ENCODE measurements at places on chromosomes 5 and 9. TPM values are rescaled to one million over a fixed set of nuclear protein-coding genes. Genes with fewer than 3 reads are reported as not detected.

Gene BARX1
- not detected for total RNA-seq

Gene CEMIP2
- 120 TPM for total RNA-seq

Gene PCDHA10
- 0.23 TPM for total RNA-seq

Gene GRXCR2
- not detected for total RNA-seq

Gene CACFD1
- 10.4 TPM for total RNA-seq

Gene FABP6
- not detected for total RNA-seq

Gene LCN2
- not detected for total RNA-seq

Gene PKD2L2
- not detected for total RNA-seq

Gene PDE6A
- total RNA-seq = not detected

Measured in smooth muscle cell of the umbilical artery (primary cell).